CD4-positive, alpha-beta T cell (primary cell): ENCODE measurements at places on chromosomes 2 and 18.

GRCh38 chr18:55018602-55019001 lies 59.3 kb upstream of the CCDC68 start:
- no peak for DNase-seq

GRCh38 chr2:218289639-218290315 lies 2.5 kb downstream of the TMBIM1 start:
- DNase-seq, result no peak

GRCh38 chr2:54545702-54546450 lies 89.7 kb downstream of the SPTBN1 start:
- DNase-seq, result no peak

- no peak for DNase-seq
These were observed 24.5 kb downstream of the MFSD6 start for GRCh38 chr2:190432567-190433231.

DNA sequence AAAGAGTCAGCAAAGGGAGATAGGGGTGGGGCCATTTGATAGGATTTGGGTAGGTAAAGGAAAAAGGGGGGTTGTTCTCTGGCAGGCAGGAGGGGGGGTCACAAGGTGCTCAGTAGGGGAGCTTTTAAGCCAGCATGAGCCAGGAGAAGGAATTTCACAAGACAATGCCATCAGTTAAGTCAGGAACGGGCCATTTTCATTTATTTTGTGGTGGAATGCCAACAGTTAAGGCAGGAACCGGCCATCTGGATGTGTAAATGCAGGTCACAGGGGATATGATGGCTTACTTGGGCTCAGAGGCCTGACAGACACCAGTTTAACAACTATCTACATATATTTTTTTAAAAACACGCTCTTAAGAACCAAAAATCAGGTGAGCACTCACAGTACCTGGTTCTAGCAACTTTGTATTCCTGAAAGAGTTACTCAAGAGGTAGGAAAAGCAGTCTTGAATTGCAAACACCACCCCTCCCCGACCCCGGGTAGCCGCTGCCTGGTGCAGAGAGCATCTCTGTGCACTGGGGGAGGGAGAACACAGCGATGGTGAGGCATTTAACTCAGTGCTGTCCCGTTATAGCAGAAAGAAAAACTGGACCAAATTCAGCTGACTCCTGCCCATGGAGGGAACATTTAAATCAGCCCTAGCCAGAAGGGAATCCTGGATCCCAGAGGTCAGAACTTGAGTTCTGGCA lies 414.5 kb upstream of the KLHL29 start:
- DNase-seq, result no peak

DNA sequence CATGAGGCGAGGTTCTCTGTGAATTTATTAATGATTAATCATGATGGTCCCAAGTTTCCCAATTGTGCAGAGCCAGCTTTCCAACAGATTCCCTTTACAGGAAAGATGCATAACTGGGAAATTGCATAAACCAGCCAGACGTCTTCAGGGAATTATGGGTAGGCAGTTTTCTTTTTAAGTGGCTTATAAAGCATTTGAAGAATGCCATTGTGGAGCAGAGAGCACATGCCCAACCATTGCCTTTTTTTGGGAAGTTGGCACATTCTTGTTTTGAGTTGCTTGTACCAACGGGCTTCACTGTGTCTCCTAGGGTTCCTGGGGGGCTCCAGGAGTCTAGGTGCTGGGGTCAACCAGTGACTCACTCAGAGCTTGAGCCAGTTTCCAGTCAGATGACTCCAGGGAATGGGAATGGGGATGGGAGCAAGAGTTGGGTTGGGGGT lies 231.7 kb upstream of the FOSL2 start:
- no peak for DNase-seq

GRCh38 chr18:4146797-4147196 lies 308.3 kb downstream of the DLGAP1 start:
- no peak for DNase-seq

DNA sequence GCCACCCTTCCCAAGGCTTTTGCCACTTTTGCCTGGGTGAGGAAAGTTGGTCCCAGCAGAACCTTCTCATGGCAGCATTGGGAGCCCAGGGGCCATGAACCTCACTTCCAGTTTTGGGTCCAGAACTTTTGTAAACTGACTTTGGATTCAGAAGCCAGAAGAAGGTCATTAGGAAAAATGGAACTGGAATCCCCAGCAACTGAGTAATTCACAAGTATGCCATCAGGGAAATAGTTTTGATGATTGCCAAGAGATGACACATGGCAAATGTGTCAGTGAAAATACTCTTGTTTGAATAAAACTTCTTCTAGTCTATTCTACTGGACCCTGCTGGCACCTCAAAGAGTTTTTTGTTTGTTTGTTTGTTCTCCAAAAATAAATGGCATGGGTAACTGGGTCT lies 203.7 kb downstream of the SETBP1 start:
- DNase-seq, result no peak

DNA sequence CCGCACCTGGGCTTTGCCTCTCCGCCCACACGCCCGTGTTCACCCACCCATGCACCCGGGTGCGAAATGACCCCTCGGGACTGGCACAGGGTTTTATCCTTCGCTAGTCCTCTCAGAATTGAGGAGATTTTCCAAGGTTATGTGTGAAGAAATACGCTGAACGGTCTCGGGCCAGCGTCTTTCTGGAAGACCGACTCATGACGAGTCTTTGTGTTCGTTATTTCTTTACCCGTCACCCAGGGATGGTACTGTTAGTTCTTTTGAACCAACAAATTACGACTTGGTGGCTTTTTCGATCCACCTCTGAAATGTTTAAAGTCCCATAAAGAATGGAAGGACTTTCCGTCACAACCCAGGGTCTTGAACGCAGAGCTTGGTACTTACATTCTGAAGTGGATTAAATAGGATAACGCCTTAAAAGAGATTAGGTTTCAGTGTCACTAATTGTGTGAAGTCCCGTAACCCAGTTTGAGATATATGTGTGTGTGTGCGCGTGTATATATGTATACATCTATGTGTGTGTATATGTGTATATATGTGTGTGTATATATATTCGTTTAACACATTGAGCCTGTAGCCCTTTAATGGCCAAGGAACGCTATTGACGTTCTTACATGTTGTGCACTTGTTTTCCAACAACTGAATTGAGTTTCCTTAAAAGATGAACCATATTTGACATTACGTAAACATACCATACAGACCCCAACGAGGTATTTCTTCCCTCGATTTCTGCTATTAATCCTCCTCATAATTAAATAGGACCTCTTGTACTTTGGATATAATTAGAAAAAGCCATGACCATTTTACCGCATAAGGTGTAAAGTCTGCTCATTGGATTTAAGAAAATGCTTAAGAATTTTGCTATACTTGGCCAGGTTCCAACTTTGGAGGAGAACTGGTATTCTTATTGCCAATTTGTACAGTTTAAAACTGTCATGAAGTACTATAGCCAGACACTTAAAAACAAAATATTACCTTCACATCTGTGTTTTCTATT lies 889 bp downstream of the ZC3H15 start:
- DNase-seq, result no peak

DNA sequence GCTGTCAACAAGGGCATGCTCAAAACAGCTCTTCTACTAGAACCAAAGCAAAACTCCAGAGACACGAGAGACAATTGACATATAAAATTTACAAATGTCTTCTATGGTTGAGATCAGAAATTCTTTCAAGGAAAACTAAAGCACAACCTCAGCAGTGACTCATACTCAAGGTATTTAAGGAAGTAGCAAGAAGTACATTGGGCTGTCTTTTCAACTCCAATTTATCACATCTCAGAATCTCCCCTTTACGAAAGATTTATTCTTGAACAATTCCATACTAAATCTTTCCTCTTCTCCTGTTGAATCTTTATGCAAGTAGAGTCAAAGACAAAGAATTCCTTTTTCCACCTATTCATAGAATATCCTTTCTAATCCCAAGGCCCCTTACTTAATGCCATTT lies 324.0 kb downstream of the IRS1 start:
- DNase-seq, result no peak

DNA sequence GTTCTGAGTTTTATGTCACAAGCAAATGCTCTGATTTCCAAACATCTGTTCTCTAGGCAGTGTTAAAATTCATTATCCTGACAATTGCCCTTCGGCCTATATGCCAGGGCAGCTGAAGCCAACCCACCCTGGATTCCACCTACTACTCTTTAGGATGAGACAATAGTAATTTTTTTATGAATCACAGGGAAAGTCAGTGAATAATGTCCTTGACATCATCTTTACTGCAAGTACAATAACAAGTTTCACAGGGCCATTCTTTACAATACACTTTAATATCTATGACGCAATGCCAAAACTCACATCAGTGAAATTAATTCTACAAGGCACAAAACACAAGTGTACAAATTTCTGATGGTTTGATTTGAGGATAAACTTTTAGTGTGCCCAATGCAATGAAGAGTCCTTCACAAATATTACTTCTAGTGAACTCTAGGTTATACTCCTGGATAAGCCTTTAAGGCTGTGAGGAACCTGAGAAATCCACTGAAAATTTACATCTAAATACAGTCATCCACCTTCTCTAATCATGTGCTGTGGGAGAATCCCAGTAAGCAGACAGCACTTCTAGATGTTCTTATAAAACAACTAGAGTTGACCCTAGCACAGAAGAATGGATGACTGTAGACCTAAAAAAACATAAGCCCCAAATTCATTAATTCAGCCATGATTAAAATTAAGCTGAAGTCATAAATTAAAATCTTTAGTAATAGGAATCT lies 77.3 kb upstream of the CTLA4 start:
- DNase-seq, result no peak

GRCh38 chr2:172613615-172614231 lies 57.8 kb downstream of the PDK1 start:
- no peak for DNase-seq

DNA sequence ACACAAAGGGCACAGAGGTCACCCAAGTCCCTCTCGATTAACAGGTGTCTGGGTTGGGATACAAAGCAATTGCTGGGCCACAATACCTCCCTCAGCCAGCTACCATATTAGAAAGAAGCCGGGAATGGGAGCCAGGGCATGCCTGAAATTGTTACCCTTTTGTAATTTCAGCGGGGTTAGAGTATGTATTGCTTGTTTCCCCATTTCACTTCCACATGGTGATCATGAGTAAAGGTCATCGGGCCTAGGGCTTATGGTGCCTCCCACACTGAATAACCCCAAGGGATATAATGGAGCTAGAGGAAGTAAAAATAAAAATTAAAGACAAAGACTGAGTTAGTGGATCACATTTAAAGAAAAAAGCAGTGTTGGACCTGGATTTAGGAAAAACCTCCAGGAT lies 437.2 kb upstream of the KLHL29 start:
- no peak for DNase-seq

GRCh38 chr18:47265197-47265596 lies 13.7 kb upstream of the SKOR2 start:
- no peak for DNase-seq

- DNase-seq, result no peak
These were observed 10.7 kb downstream of the TNS1 start for GRCh38 chr2:217992061-217992460.

- no peak for DNase-seq
These were observed 14.1 kb downstream of the TLK1 start for GRCh38 chr2:171146633-171147032.

- no peak for DNase-seq
These were observed 122.8 kb upstream of the L3MBTL4 start for GRCh38 chr18:6537475-6537874.

DNA sequence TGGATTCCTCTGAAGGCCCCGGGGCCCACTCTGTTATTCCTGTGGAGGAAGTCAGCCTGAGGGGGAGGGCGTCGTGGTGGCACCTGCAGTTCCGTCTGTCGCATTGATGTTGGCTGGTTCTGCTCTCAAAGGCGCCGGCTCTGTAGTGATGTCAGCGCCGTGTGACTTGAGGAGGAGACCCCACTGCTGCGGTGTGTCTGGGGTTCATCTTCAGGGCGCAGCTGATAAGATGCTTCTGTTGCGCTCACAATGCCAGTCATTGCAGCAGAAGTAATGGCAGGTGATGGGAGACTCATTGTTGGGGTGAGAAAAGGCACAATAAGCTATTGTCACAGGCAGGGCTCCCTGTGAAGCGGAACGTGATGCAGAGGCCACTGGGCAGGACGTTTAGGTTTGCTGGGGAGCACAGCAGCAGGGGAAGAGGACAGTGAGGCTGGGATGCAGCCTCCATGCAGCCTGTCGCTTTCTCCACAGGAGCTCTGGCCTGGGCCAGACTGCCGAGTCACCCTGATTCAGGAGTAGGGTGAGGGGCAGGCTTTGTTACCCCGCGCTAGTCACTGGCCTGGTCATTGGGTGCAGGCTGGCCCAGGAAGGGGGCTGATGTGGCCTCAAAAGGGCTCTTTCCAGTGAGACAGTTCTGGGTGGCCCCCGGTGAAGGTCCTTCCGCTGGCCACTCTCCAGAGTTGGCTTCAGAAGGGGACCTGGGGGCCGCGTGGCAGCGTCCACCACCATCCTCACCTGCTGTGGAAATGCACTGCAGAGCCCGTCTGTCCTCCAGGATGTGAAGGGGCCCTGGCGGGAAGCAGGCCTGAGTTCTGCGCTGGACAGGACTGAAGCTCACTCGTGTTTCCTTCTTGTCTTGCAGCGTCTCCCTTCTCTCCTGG lies 42.9 kb downstream of the SH3BP4 start:
- DNase-seq, result no peak

DNA sequence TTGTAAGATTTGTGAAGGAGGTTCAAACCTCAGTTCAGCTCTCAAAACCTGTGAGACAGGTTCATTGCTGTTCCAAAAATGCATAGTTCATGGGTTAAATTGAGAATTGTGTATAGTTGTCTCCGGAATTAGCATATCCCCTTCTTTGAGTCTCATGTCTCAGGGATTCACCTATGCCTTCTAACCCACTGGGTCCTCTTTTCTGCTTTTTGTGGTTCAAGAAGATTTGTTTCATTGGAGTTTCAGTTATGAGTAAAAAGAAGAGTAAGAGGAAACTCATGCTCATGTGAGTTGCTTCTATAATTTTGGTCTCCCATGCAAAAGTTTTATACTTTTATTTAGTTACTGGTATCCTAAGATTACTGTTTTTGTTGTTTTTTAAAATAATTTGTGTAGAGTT lies 1219.8 kb upstream of the ZEB2 start:
- no peak for DNase-seq

DNA sequence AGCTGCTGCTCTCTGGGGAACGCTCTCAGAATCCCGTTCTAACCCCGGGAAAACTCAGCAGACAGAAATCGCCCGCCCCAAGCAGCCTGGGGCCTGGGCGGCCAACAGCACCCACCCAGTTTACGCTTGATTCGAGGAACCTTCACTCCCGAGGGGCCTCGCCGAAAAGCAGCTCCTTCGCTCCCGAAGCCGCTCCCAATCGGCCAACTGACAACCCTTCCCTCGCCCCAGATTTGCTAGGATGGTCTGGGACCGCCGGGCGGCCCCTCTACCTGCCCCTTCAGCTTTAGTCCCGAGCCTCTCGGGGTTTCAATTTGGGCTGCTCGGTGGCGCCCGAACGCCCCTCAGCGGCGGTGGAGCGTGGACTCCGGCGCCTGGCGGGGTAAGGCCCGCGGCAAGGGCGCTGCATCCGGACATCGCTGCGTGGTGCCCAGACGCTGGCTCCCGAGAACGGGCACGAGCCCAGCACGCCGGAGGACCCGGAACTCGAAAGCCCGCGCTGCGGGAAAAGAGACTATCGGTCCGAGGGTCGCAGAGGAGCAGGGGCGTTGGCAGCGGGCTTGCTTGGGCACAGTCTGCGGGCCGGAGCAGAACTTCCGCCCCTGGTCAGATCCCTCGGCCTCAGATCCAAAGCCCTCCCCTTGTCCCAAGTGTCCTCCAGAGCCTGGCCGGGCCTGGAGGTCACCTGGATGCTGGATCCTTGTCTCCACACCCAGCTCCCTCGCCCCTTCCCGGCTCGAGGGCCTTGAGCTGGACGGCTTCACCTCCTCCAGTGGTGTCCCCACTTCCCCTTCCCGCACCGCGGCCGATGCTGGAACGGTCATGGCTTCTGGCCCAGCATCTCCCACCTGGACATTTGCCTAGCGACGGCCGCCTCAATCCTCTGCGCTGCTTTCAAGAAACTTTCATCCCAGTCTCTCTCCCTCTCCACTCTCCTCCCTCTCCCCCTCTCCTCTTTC lies 3.0 kb upstream of the OTX1 start:
- no peak for DNase-seq
